ENCODE measurements at places on chromosomes 1 and 21. TPM values are rescaled to one million over a fixed set of nuclear protein-coding genes. Genes with fewer than 3 reads are reported as not detected.

GRCh38 chr1:8560035-8560434 is 242.1 kb downstream of the SLC45A1 start:
- DNase-seq, result no peak

The MSTO1 gene
- total RNA-seq, result 23.7 TPM

The KLF17 gene
- not detected for total RNA-seq

- DNase-seq, result no peak
Observed at GRCh38 chr21:43767984-43768867, 7.9 kb downstream of the CSTB start.

The TMEM269 gene
- 0.08 TPM for total RNA-seq

All from left lobe of liver (tissue), 2 donors.